ENCODE measurements at places on chromosomes 7 and 10.

DNA sequence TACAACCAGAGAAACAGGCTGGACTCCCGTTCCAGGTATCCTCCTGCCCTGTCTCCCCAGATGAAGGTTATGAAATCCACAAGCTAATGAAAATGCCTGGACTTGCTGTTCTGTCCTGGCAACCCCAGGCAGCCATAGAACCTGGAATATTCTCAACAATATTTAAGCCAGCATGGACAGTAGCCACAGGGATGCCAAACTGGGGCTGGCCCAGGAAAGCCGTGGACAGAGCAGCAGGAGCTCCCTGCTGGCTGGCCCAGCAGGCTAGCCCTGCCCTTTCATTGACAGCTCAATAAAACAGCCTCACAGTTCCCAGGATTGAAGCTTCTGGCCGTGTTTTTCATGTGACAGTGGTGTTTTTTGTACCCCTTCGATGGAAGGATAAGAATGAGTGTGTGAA is 230.6 kb downstream of the BMPER start:
- DNase-seq = no peak

GRCh38 chr7:132837529-132837928 is 244.4 kb downstream of the CHCHD3 start:
- DNase-seq = no peak

DNA sequence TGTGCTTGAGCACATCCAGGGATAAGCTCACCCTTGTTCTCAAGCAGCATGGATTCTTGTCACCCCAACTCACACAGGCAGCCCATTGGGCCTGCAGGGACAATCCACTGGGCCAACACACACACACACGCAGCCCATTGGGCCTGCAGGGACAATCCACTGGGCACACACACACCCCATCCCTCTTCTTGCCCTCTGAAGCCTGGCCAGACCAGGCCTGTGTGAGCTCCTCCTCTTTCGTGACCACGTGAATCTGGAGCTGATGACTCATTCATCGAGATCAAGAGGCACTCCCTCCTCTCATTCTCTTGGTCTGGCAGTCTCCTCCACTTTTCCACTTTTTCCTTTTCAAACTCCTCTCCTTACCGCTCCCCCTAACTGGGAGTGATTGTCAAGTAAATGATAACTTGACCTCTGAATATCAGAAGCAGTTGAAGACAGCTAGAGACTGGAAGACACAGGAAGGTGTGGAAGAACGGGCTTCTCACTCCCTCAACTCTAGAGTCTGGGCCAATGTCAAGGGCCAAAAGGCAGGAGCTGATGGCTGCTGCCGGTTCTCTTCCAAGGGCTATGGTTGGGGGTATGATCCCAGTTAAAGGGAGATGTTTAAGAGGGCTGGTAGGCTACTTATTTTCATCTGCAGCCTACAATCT is 89.7 kb downstream of the HIPK2 start:
- DNase-seq = no peak

DNA sequence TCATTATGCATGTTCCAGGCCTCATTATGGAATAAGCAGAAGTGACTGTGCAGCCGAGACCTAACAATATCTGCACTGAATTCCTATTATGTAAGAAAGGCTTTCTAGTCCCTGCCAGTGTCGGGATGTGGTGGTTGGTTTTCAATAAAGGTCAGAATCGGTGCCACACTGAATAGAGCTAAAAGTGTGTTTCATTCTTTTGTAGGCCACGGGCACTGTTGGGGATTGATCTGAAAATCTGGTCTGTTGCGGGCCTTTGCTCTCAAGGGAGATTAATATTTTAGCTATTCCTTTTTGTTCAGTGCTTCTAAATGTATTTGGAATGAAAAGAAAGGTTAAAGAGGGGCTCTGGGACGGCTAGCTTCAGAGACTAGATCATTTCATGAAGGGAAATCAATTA is 559.4 kb upstream of the GALNT17 start:
- no peak for DNase-seq

DNA sequence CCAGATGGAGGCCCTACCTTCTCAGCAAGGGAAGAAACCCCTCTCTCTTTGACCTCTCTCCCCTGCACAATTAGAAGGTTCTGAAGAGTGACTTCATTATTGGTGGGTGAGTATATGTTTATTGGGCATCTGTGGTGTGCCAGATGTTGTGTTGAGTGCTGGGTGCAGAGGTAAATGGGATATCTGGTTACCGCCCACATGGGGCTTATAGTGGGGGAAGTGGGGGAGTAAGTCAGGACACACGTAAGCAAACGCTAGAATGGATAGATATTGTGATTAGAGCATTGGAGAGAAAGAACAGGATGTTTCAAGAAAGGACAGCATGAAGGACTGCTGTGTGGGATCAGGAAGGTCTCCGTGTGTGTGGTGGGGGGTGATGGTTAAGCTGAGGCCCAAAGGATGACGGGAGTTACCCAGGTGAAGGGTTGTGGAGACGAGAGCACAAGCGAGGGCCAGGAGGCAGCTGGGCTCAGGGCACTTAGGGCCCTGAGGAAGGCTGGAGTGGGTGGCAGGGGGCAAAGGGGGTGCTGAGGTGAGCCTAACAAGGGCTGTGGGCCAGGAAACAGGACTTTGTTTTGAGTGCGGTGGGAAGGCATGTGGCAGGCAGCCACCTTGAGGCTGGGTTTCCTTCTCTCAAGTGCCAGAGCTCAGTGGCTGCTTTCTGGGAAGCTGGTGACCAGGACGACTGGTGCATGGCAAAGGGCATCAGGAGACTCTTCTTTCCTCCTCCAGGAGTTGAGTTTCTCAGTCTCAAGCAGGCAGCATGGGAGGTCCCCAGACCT is 299.9 kb downstream of the RPS24 start:
- no peak for DNase-seq

DNA sequence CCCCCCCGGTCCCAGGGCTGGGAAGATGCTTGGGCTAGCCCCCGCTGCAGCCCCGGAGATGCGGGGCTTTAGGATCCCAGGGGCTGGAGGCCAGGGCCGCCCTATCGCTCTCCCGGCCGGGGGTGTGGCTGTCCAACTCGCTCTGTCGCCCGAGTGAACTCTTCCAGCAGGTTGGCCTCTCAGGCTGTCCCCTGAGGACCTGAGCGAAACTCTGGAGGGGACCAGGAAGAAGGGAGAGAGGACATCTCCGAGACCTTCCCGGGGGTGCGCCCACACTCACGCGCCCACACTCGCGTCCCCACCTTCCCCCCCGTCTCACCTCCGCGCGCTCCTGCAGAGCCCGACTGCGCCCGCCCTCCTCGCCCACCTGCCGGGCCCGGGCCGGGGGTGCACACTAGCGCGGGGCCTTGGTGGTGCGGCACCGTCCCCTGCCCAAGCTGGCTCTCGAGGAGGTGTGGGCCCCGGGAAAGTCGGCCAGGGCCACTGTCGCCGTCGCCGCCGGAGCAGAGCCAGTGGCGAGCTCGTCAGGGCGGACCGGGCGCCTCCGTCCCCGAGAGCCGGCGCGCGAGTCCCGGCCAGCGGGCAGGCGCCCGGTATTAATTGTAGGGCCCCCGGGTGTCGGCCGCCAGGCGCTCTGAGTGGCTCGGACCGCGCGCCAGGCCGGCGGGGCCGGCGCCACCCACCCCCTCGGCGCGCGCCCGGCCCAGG is 101.7 kb upstream of the SVIL start:
- DNase-seq = no peak

DNA sequence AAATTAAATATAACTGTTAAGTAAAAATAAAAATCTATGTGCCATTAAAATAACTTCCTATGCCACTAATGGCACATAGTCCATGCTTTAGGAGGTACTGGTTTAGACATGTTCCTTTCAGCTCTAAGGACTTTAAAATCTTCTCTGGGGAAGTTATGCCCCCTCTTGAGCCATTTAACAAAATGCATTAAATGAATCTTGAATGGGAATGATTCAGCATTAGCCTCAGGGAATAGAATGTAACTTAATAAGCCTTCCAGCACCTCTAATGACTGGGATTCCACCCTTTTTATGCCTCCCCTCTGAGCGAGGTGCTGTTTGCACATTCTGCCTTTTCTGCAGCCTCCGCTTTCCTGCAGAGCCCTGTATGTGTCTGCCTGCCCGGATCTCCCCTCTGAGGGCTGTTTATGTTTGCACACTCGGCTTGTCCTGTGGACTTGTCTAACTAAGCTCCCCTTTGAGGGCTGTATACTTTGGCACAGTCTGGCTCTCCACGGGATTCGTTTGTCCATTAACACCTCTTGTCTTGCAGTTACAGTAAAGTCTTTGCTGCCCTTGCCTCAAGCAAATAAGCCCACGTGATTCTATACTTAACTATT is 108.4 kb upstream of the HPS1 start:
- DNase-seq = no peak

DNA sequence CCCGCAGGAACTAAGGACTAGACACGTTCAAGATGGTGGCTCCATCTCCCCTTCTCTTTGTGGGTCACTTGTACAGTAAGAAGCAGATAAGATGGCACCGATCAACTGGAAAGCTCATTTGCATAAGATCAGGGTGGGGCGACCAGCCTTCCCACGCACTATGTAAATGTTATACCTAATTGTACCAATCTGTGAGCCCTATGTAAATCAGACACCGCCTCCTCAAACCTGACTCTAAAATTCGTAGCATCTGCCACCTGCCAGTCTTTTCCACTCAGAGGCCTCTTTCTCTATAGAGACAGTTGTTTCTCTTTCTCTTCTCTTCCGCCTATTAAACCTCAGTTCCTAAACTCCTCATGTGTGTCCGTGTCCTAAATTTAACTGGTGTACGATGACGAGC is 324.5 kb downstream of the PHF14 start:
- no peak for DNase-seq

DNA sequence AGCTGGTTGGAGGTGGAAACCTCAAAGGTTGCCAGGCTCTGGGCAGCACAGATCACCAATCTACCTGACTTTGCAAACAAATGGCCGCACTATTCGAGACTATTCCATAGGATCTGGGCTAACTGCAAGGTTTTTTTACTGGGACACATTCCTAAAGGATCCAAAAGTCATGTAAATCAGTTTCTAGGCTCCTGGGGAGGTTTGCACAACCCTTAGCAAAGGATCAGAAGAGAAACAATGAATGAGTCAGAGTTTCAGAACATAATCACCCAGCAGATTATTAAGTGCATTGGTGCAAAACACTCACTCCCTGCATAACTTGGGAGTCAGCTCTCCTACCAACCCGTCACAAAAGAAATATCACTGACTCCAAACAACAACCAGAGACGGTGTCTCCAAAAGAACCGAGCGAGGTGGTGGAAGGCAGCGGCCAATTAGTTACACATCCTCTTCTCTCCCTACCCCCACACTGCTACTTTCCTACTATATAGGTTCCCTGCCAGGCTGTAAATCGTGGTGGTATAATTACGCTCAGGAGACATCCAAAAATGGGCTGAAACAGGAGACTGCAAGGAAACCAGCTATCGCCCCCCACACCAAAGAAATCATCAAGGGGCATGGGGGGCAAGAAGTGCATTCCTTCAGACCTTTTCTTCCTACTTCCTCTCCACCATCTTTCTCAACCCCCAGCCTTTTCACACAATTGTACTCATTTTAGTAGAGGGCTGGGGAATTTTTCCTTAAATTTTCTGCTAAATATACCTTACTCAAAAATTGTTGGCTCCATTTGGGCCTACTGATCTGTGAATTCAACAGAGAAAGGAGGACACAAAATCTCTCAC is 3.2 kb downstream of the UBE2H start:
- DNase-seq = no peak

GRCh38 chr7:112160771-112161150 is 45.4 kb downstream of the DOCK4 start:
- no peak for DNase-seq

GRCh38 chr7:101077303-101078086 is 7.8 kb upstream of the TRIM56 start:
- DNase-seq = peak; percentile 71

DNA sequence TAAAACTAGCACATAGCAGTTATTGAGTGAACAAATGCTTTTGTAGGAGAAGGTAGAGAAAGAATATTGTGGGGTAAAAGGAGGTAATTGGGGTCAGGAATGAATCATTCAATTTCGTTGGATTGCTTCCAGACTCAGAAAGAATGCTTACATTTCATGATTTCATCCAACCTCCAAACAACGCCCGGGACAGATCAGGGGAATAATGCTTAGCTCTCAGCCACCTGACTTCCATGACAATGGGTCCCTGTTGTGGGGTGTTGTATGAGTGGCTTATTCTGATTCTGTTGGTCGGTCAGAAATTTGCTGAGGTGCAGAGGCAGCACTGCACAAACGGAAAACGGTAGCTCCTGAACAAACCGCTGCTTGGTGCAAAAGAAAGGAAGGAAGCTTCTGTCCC is 24.0 kb upstream of the INPP5F start:
- no peak for DNase-seq

- DNase-seq = no peak
These were observed 168.9 kb upstream of the TMEM72 start for GRCh38 chr10:44742248-44742647.

DNA sequence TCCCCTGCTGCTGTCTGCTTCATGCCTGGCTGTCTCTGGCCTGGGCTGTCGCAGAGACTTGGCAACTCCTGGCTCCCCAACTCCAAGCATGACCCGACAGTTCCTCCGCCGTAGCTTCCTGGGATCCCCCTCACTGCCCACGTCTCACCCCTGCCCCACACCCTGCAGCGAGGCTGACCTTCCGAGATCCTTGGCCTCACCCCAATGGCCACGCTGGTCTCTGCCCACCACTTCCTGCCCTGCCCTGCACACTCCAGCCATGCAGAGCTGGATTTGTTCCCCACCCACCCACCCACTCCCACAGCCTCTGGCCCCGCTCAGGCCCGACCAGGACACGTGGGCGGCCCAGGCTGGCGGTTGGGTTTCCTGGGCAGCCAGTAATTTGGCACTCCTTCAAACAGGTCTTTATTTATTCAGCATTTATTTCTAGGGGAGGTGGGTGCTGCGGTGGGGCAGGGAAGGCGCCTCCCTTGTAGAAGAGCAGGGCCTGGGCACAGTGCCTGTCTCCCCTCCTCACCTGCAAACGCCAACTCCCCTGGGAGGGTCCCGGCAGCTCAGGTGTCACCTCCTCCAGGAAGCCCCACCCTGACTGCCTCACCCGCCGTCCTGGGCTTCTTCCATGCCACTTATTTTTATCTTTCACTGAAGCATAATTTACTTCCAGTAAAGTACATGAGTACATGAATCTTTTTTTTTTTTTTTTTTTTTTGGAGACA is 25.5 kb downstream of the GTF2IRD1 start:
- DNase-seq = no peak

DNA sequence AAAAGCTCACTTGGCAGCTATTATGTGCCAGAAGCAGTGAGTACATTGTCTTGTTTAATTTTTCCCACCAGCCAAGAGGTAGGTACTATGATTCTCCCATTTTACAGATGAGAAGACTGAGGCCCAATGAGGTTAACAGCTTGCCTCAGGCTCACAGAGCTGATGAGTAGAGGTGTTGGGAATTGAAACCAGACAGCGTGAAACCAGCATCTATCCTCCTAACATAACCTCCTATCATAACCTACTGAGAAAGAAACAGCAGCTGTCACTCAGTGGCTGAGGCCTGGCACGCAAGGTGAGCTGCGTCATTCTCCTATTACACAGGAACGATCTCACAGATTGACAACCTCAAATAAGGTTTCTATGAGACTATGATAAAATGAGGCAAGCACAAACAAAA is 6.2 kb downstream of the PYROXD2 start:
- DNase-seq = no peak

- DNase-seq = no peak
These were observed 113.1 kb downstream of the LRRC4 start for GRCh38 chr7:127918130-127918529.

- no peak for DNase-seq
These were observed 185.0 kb downstream of the TCF7L2 start for GRCh38 chr10:113135025-113135424.
